Activated naive CD4-positive, alpha-beta T cell treated with Interleukin-2 at 50 U/mL for 16 hours (primary cell): ENCODE measurements at places on chromosomes 7 and 10.

- no peak for DNase-seq
Measured at GRCh38 chr7:28748933-28749584, 209.1 kb downstream of the TRIL start.

GRCh38 chr10:108238261-108238660, 1073.8 kb upstream of the SORCS1 start:
- DNase-seq = no peak

DNA sequence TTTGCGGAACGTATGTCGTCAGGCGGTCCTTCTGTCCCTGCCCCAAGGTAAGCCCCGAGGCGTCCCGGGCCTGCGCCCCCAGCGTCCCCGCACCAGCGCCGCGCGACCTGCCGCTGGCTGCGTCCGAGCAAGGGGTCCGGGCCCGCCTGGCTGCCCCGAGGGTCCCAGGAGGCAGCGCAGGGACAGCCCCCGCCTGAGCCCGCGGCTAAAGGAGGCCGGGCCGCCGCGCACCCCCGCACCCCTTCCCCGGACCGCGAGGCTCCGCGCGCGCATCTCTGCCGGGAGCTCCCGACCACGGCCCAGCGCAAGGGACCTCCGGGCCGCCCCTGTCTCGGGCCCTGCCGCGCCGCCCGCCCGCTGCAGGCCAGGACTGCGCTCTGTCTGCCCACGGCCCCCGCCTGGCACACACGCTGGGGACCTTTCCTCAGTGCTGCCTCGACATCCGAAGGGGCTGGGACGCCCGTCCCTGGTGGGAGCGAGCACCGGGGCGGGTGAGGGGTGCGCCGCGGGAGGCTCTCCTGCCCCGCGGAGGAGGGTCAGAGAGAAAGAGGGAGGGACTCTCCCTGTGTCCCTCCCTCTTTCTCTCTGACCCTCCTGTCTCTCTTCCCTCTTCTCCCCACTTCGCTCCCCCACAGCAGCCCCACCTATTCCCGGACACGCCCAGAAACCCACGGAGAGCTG, 25.0 kb downstream of the SHH start:
- DNase-seq = no peak

DNA sequence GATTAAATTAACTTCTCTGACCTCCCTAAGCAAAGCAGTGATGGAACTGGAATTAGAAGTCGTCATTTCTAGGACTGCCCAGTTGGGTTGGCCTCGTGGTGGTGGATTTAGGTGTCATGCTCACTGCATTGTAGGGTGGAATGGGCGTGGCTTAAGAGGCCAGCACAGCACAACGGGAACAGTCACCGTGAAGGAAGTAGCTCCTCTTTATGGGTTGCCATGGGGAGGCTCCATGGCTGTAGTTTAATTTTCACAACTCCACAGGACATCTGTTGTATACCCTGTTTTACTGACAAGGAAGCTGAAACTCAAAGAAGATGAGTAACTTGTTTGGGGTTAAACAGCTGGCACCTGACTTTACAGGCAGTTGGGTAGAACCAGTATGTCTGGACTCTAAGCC, 208.3 kb downstream of the CELF2 start:
- DNase-seq = peak; percentile 67

DNA sequence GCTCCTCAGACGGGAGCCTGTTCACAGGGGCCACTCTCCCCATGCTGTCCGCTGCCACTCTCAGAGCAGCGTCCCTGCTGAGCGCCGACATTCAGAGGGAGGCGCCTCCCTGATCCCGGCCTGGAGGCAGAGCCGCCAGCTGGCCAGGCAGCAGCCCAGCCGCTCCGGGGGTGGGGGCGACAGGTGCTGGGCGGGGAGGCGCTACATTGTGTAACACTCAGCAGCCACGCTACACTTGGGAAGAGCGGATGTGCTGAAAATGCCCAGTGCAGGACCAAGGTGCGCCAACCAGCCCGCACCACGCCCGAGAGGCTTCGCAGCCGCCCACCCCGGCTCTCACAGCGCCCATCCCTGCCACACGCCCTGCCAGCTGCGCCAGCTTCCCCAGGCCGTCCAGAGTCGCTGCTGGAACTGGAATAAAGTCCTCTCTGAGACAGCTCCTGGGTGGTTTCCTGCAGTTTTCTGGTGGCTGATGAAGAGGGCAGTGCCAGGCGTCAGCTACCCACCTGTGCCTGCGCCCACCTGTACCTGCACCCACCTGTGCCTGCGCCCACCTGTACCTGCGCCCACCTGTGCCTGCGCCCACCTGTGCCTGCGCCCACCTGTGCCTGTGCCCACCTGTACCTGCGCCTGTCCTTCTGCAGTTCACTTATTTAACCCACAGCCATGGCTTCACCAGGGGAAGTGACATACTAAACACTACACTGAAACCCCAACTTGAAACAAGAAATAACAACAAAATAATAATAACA, 25.7 kb downstream of the STK32C start:
- DNase-seq = no peak

DNA sequence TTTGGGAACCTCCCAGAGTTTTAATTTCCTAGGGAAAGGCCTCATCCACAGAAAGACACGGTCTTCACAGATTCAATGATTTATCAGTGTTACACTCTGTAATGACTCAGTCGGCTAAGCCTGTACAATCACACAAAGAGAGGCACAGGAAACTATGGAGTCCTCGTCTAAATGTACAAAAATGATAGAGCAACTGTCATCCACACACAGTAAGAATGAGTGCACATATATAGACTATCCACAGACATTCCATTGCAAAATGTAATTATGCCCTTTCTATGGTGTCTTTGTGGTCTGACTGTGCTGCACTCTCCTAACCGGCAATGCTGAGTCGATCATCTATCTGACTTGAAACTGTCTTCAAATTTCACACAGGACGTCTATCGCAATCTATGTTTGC, 3.5 kb upstream of the NAMPT start:
- no peak for DNase-seq

DNA sequence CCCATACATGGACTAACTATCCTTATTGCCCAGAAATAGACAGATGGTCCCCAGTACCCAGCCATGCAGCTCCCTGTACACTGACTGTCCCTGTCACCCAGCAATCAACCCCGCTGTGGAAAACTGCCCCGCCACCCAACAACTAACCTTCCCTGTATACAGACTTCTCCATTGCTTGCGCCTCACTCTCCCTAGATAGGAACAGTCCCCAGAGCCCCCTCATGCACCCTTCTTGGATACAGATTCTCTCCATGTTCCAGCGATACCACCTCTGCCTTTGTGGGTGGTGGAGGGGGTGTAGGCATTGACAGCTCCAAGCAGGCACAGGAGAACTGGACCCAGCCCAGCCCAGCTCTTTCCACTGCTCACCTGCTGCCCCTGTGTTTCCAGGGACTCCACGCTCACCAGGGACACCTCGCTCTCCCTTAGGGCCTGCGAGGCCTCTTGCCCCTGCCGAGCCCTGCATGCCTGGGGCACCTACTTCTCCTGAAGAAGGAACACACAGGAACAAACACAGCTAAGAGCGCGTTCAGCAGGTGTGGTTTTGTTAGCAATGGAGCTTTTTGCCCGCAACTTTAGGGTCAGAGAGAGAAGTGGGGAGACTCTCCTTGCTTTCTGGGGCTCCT, 7.2 kb downstream of the SFTPD start:
- no peak for DNase-seq

- DNase-seq = no peak
Measured at GRCh38 chr10:90964781-90965465, 44.0 kb upstream of the ANKRD1 start.

GRCh38 chr10:73857446-73857845, 16.9 kb downstream of the CAMK2G start:
- peak; percentile 44 for DNase-seq

DNA sequence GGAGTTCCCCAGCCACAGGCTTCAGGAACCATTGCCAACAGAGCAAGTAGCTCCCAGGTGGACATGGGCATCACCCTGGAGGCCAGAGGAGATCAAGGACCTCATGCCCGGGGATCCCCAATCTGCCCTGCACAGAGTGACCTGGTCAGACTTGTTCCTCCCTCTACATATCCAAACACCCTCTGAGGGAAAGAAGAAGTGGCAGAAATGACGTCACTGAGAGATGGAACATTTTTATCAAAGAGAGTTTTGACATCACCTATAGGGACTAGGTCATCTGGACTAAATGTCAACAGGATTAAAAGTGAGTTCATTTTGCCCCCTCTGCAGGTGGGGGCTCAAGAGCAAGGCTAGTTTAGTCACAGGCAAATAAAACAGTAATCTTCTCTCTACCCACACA, 273.7 kb downstream of the SKAP2 start:
- no peak for DNase-seq

- peak; percentile 23 for DNase-seq
Measured at GRCh38 chr7:94656925-94657731, 1.2 kb upstream of the SGCE start.

DNA sequence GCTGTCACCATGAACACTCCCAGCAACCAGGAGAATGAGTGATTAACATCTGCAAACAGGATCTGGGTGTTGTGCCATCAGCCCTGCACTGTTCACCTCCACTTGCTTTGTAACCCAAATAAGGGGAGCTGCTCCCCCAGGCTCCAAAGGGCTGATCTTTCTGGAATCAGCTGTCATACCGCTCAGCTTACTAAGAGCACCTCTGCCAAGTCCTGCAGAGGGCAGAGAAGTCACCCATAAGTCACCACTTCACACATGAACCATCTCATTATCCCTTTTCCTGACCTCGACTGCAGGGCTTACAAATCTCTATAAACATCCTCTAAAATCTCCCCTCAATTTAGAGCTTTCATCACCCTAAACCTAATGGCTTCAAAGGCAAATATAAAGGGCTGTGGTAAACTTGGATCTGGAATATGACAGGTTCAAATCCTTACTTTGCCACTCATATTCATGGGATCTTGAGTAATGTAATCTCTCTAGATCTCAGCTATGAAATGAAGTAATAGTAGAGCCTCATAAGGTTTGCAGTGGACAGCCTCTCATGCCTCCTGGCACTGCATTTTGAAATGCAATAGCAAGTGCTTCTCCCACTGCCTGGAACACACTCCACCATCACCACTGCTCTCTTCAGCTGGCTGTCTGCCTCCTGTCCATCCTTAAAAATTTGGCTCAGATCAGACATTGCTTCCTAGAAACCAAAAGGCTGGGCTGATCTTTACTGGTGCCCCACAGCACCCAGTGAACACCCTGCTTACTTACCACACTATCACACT, 38.8 kb downstream of the ERLIN1 start:
- no peak for DNase-seq
